ENCODE measurements at places on chromosomes 12 and 14.

GRCh38 chr14:103597623-103598377 is 31.2 kb upstream of the KLC1 start:
- no peak for DNase-seq

- no peak for DNase-seq
These were observed 14.1 kb downstream of the SELPLG start for GRCh38 chr12:108619369-108620160.

DNA sequence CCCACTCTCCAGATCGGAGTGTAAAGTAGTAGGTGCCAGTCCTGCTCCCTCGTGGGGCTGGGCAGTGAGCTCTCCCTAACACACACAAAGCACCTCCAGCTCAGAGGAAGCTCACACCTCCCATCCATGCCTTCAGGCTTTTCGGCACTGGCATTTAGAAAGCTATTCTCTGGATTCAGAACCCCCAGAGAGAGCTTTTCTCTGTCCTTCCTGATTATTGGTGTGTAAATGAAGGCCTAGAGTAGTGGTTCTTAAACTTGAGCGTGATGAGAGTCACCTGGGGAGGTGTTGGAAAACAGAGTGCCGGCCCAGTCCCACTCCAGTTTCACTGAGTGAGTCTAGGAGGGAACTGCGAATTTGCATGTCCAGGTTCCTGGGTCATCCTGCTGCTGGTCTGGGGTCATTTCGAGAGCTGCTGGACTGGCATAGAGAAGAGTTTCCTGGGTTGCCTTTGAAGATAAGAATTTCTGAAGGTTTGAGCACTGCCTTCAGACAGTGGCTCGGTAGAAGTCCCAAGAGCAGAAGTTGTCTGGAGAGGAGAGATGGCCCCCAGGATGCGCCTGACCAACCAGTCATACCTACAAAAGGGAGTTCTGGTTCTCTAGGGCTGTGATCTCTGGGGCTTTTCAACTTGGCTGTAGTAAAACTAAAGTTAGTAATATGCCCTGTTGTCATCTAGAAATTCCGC is 15.1 kb downstream of the CD9 start:
- no peak for DNase-seq

DNA sequence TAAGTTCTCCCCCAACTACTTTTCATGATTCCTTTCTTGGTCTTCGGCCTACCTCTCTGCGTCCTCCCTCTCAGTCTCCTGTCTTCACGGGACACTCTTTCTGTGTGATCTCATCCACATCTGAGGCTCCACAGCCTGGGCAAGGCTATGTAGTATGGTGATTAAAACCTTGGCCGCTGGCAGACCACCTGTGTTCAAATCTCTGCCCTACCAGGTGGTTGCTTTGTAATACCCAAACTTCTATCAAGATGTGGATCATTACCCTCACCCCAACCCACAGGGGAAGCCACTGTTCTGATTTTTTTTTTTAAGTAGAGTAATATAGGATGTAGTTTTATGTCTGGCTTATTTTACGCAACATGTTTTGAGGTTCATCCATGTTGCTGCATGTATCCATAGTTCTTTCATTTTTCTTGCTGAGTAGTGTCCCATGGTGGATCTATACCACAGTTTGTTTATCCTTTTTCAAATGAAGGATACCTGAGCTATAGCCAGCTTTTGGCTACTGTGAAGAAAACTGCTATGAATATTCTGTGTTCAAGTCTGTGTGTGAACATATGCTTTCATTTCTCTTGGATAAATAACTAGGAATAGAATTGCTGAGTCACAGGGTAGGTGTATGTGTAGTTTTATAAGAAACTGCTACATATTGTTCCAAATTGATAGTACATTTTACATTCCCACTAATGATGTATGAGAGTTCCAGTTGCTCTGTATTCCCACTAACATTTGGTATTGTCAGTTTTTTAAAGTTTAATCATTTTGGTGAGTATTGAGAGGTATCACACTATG is 8.3 kb upstream of the STAT6 start:
- DNase-seq = no peak

DNA sequence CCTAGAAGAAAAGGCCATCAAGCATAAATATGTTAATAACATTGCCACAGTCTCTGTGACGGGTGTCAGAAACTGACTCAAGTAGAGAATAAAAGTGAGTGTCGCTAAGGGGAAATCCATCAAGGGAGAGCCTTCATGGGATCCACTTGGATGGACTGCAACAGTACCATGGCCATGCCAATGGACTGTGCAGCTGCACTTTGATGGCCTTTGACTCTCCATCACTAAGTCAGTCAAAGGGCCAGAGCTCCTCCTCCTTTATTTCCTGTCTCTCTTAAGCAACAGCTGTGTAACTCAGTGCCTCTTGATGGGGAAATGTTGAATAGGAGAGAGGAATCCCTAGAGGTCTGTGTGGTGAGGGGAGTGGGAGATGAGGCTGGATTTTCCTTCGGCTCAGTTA is 335.2 kb downstream of the BMP4 start:
- DNase-seq = no peak

- DNase-seq = no peak
These were observed 20.3 kb upstream of the EIF5 start for GRCh38 chr14:103313704-103314103.

All from stimulated activated CD4-positive, alpha-beta T cell treated with anti-CD3 and anti-CD28 coated beads, Interleukin-1b, Interleukin-23, amount 100 ng/mL, for 1 hour (primary cell).